ENCODE measurements at places on chromosomes 4 and X.
A peak's percentile ranks its signal among the peaks of the same experiment; 100 is the strongest.

GRCh38 chr4:89640620-89641366 is 196.2 kb downstream of the SNCA start:
- DNase-seq = no peak

DNA sequence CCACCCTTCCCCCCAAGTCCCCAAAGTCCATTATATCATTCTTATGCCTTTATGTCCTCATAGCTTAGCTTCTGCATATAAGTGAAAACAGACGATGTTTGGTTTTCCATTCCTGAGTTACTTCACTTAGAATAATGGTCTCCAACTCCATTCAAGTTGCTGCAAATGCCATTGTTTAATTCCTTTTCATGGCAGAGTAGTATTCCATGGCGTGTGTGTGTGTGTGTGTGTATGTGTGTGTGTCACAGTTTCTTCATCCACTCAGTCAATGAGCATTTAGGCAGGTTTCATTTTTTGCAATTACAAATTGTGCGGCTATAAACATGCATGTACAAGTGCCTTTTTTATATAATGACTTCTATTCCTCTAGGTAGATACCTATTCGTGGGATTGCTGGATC is 107.5 kb upstream of the GALNT7 start:
- no peak for DNase-seq

DNA sequence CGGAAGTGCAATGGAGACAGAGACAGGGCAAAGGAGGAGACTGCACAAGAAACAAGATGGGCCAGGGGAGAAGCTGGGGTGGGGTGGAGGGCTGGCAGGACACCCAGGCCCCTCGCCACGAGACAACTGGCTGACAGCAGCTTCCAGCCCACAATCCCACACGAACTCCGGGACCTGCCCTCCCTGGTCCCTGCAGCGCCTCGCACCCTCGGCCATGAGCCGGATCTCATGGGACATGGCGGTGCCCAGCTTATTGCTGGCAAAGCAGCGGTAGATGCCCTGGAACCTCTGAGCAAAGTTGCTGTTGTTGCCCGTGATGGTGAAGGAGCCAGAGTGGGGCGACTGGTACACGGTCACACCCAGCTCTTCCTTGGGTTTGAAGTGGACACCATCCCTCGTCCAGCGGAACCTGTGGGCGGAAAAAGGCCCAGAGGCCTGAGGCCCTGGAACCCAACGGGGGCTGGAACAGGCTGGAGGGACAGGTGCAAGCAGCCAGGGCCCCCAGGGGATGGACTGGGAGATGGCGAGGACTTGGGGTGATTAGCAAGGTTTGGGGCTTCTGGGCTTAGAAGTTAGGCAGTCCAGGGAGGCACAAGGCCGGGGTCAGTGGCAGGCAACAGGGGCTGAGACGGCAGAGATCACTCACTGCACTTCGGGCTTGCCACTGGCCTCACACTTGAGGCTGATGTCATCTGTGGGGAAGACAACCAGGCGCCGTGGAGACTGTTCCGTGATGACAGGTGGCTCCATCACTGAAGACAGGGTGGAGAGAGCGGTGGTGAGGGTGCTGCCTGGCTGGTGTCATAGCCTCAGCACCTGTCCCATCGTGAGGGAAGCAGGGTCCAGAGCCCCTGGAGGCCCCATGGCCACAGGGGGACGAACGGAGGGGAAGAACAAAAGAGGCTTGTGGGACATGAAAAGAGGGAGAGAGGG is 13.8 kb downstream of the L1CAM start:
- no peak for DNase-seq

GRCh38 chr4:142129931-142130330 is 493.5 kb downstream of the IL15 start:
- DNase-seq = no peak

DNA sequence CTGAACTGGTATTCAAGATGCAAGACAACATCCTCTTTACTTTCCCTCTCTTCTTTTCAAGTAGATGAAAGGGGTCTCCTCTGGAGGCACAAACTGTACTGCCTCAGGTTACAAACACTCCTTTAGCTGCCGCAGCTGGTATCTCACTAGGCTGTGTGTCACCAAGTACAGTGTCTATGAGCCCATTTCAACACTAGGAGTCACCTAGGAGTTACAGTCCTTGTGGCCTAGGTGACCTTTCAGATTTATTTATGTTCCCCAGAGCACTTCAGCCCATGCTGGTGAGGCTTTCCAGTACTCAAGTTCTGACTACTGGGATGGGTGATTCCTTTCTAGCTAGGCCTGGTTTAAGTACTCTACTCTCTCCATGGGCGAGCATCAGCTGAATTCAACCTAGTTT is 32.4 kb upstream of the TMLHE start:
- DNase-seq = no peak

DNA sequence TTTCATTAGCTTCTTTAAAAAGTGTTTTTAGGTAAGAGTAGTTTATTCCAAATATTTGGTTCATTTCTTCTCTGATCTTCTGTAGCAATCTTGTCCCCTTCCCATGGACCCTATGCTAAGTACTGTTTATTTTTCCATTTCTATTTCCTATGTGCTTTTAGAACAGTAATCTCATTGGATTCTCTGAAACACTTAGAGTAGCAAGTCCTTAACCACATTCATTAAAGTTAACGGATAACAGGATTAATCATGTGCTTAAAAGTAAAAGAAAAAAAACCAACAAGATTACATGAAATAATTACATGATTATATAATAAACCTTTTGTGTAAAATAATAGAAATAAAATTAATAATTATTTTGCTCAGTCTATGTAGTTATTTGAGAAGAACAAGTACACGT is 929.7 kb downstream of the C4orf33 start:
- DNase-seq = no peak

DNA sequence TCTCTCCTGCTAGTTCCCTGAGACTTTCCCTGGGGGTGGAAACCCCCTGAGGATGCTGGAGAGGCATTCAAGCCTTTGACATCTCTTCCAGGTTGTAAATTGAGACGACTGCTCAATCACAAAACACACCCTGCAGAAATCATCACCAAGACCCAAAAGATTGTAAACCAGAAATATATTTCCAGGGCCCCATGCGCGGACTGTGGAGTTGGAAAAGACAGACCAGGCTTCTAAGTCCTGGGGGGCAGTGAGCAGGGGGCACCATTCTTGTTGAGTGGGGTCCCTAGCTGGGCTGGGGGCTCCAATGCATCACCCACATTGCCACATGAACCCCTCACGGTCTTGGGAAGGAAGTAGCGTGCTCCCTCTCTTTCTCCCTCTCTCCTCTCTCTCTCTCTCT is 87.9 kb upstream of the C4orf50 start:
- no peak for DNase-seq

- no peak for DNase-seq
These were observed 53.6 kb upstream of the IGFBP7 start for GRCh38 chr4:57163530-57164459.

GRCh38 chrX:14029039-14029424 is 660 bp downstream of the GEMIN8 start:
- DNase-seq = no peak

GRCh38 chrX:150293311-150294013 is 69.7 kb upstream of the MAMLD1 start:
- DNase-seq = peak; percentile 22

- DNase-seq = no peak
These were observed 453.0 kb downstream of the PCDH11X start for GRCh38 chrX:92232182-92232581.

DNA sequence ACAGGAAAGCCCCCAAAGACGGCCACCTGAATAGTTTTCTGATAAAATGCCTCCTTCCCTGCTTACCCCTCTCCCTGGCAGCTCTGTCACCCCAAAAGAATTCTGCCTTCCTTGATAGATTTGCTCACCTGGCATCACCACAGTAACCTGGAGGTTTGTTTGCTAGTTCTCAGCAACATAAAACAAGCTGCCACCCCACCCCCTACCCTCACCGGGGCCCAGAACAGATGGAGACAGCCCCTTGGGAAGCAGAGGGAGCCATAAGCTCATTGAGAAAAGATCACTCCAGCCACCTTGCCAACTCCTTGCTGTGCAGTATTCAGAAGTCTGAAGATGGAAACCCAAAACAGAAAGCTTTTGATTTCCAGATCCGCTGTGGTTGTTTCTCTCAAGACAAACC is 108.6 kb downstream of the DHX15 start:
- DNase-seq = no peak

- DNase-seq = no peak
These were observed 81.0 kb downstream of the ADGRA3 start for GRCh38 chr4:22434895-22435294.

DNA sequence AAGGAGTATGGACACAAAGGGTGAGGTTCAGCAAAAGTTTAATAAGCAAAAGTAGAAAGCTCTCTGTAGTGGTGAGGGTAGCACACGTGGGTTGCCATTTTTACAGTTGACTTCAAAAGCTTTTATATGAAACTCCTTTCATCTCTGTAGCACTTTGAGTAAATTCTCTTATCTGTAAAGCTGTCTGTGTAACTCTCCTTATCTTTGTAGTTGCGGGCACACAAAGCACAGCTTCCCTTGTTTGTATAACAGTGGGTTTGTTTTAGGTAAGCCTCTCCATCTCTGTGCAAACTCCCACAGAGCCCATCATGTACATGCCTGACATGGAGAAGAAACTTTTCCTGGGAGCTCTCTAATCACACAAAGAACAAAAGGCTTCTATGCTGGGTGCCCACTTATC is 325.9 kb upstream of the PABPC5 start:
- no peak for DNase-seq

DNA sequence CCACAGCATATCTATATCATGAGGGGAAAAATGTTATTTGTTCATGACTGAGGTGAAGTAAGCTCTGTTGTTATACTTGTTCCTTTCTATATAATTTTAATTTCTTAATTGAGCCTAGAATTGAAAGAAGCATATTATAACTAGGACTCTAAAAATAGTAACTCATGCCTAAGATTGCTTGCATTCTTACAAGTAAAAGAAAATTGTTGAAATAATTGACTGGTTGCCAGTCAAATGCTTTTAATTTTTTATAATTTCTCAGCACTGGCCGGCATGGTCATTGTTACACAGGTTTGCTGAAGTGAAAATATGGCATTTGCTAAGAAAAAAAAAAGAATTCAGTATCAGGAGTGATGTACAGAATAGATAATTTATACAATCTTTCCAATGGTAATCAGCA is 104.8 kb downstream of the GASK1B start:
- DNase-seq = no peak

- DNase-seq = no peak
These were observed 57.9 kb upstream of the TMPRSS11A start for GRCh38 chr4:68021185-68021584.

DNA sequence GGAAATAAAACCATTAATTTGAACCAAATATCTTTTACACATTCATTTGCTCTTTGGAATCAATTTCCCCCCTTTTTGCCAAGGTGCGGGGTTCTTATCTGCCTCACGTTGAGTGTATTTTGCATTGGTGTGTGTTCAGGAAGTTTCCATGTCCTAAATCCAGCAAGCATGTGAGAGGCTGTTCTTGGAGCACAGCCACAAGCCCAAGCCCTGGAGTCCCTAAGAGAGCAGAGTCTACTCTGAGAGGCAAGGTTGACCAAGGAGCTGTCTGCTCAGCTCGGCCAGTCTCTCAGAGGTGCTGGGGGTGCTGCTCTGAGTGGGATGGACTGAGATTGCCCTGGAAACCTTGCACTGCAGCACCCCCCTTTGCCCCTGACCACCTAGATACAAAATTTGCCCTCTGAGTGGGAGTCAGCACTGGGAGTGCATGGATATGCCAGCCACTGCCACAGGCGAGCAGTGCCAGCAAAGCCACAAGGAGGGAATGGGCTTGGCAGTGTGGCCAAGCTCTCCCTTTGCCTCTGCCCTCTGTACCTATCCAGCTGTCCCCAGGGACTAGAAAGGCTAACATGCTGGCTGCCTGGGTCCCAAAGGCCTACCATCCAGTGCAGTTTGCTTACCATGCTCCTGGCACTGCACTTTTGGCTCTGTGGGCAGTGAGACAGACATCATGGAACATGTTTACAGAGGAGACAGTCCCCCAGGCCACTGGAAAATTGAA is 20.5 kb upstream of the FAM193A start:
- DNase-seq = no peak

DNA sequence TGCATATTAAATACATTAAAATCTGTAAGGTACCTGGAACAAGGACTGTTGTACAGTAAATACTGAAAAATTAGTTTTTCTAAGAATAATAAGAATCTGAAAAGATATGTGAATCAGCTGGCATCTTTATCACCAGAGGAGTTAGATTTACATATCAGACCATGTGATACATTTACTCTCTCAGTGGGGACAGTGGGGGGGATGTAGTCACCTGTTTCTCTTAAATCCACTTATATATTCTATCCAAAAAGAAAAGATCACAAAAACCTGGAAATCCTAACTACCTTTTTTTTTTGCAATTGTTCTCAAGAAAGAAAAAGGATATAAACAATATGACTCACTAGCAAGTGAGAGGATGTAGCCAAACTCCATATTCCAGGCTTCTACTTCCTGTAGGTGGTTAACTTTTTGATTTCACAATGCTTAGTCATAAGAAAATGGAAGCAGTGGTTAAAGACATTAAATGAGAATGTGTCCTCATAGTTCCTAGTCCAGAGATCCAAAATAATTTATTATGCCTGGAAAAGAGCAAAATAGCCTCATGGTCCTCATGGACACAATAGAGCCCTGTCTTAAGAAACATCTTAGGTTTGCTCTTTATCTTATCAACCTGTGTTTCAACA is 22.5 kb upstream of the MYOZ2 start:
- no peak for DNase-seq

DNA sequence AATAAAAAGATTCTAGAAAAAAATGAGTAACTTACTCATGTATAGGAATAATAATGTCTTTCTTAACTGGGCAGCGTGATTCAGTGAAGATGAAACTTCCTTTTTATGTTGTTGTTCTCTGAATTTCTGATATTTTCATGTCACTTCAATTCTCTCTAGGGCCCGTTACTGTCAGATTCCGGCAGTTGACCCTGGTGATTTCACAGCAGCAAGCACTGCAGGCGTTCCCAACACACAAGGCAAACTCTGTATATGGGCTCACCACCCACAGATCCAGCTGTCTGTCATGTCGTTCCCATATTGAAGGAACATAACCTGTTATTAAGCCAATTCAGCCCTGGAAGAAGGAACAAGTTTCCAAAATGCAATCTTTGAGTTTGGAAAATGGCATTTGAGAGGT is 288.3 kb upstream of the GALNTL6 start:
- no peak for DNase-seq

DNA sequence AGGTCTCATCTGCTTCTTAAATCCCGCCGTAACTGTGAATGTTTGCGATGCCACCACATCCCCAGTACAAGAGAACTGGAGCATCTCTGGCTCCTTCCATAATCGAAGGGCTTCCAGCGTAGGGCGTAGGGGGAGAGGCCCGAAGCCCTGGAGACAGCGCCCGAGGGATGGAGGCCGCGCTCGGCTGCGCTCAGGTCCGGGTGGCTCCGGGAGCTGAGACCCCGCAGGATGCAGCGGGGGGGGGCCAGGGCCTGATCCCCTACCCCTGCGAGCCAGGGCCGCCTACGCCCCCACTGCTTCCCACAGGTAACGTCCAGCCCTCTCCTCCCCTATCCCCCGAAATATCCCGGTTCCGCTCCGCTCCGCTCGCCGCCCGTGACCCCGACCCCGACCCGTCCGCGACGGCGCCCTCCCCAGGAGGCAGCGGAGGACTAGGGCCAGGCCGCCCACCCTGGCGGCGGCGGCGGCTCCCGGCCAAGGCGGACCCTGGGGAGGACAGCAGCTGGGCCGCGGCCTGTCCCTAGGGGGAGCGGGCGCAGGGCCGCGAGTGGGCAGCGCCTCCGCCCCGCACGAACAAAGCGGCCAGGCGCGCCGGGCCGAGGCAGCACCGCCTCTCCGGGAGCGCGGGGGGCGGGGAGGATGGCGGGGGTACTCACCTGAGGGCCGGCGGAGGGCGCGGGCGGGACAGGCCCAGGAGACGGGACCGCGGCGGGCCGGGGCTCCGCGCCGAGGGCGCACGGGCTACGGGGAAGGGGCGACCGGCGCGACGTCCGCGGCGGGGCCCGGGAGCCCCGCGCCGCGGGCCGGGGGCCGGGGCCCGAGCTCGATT is 723 bp downstream of the WDFY3 start:
- DNase-seq = no peak
